ENCODE measurements at places on chromosomes 6 and 20. TPM values are rescaled to one million over a fixed set of nuclear protein-coding genes. Genes with fewer than 3 reads are reported as not detected.
A peak's percentile ranks its signal among the peaks of the same experiment; 100 is the strongest.

- DNase-seq, result no peak
These were observed 13.5 kb downstream of the IL22RA2 start for GRCh38 chr6:137159912-137160311.

DNA sequence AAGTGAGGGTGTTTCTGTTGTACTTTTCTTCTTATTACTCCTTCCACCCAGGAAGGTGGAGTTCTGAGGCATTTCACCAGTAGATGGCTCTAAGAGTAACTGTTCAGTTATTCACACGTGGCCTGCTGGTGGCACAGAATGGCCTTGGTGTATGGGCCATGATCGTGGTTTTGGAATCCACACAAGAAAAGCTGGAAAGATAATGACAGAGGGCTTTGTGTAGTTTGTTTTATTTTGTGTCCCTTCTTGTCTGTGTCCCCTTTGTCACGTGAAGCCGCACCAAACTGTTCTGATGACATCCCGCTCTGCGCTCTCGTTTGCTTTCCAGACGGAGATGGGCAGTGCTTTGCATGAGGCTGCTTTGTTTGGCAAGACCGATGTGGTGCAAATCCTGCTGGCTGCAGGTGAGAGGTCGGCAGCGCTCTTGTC, 93.4 kb downstream of the ANKS1A start:
- DNase-seq, result no peak

Gene MCHR2
- polyA plus RNA-seq, result not detected

GRCh38 chr6:40724886-40725285, 137.7 kb upstream of the LRFN2 start:
- DNase-seq, result no peak

DNA sequence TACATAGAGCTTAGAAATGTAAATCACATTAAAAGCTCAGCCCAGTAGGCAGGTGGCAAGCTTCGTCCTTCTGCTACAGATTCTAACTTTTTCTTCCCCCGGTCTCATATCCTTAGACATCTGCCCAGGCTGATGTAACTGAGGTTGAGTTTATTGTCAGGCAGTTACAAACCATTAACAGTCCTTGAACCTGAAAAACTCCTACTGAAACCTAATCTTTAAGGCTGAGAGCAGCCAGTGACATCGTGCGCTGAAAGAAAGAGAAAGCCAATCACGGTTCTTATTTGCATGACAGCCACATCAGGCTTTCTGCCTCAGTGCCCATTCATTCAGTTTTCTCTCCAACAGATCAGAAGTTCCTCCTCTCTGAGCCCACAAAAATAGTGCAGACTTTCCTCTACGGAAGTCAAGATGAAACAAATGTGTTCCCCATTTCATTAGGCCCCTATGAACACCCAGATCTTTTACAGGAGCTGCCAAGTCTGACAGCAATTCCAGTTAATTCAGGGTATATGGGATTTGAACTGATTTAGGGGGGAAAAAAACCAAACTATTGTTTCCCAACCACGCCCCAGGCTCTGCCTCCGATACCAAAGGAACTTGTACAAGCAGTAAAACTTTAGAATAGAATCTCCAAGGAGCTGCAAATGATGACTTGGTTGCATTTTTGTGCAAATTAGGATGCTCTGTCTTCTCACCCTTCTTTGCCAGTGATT, at the start of gene NHSL1:
Gene NHSL1 (minus strand): TSS at position 192 of the 716 bp plus-strand sequence. CDS start 204 bp downstream, outside the sequence.
- DNase-seq, result peak; percentile 81

Data from renal pelvis (tissue), 12 donors.